ENCODE measurements at places on chromosomes 16 and 17.
A peak's percentile ranks its signal among the peaks of the same experiment; 100 is the strongest.

DNA sequence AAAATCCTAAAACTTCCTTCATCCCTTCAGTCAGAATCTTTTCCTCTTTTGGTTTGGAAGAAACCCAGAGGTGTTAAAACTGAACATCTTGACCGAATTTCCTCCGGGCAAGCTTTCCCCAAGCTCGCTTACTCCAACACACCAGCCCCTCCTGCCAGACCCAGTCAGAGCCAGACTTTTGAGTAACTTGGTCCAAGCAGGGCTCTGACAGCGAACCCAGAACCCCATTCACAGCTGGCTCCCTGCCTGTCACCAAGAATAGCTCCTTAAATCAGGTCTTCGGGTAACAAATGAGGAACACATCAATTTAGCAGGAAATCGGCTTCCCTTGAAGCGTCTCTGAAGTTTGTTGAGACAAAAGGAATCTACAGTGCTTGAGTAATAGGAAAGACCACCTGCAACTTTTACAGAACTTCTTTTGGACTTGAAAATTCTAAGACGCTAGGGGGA is 27.3 kb downstream of the GAS7 start:
- DNase-seq, result no peak

GRCh38 chr16:30346286-30346685 is 8.8 kb downstream of the CD2BP2 start:
- DNase-seq, result no peak

DNA sequence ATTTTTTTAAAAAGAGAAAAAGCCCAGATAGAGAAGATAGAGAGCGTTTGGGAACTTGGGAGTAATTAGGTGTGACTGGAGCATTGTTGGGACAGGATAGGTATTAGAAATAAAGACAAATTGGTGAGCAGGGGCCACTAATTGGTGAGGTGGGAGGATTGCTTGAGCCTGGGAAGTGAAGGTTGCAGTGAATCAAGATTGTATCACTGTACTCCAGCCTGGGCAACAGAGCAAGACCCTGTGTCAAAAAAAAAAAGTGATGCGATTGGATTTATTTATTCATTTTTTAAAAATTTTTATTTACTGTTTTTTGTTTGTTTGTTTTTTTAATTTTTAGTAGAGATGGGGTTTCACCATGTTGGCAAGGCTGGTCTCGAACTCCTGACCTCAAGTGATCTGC is 5.1 kb downstream of the CASC3 start:
- no peak for DNase-seq

DNA sequence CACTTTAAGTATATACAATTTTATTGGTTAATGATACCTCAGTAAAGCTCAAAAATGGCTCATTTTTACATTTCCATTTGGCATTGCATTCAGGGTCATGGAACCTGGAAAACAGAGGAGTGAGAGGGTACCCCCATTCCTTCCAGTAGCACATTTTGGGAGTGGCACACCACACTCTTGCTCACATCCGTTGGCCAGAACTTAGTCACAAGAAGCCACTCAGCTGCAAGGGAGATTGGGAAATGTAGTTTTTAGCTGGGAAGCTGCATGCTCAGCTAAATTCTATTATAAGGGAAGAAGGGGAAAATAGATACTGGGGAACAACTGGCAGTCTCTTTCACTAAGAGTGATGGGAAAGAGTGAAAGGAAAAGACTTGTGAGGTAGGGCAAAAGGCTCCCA is 102.5 kb upstream of the TMEM97 start:
- peak; percentile 13 for DNase-seq

DNA sequence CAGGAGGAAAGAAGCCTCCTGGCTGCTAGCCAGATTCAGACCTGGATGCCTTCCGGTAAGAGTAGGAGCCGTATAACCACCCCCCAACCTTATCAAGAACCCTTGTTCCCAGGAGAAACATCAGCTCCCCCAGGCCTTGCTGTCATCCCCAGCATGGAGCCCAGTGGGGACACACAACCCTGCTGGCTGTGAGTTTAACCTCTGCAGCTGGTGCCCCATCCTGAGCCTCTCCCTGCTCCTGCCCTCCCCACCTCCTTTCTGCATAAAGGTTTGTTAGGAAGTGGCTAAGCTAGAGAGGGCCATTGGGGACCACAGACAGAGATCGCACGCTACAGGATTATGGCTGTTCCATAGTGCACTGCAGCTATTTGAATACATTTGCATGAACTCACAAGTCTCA is 55.5 kb upstream of the RPL38 start:
- no peak for DNase-seq

- DNase-seq, result peak; percentile 45
These were observed 250.8 kb downstream of the STX8 start for GRCh38 chr17:9324864-9325263.

DNA sequence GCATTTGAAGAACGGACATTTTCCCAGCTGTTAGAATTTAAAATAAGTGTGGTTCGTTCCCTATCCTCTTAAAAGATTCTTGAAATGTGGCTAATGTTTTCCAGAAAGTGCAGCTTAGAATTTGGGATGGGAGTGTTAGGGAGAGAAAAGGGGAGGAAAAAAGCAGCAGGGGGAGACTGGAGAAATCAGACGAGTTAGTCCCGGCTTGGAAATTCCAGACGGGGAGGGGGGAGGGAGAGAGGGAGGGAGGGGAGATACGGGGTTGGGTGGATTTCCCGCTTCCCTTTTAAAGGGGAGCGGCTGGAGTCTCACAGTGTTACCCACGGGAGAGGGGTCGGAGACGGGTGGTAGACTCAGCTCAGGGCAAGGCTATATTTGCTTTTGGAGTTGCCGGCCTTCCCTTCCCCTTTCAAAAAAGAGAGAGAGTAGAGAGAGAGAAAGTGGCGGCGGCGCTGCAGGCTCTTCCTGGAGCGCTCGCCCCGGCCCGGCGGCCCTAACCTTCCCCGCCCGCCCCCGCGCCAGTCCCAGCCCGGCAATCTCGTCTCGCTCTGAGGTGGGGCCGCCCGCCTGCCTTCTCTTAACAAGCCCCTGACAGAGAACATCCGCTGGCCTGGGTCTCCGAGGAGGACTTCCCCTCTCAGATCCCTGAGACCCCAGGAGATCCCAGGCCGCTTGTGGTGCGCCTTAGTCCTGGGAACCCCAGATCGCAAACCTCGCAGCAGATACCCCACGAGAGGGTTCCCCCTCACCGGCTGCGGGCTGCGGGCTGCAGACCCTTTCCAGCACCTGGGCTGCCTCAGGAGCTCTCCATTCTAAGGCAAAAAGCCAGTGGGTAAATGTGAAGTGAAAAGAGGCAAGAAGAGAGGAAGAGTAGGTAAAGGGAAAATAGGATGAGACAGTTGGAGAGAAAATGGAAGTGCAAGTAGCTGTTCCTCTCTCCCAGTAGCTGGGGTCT is 6.6 kb downstream of the IGF2BP1 start:
- no peak for DNase-seq

DNA sequence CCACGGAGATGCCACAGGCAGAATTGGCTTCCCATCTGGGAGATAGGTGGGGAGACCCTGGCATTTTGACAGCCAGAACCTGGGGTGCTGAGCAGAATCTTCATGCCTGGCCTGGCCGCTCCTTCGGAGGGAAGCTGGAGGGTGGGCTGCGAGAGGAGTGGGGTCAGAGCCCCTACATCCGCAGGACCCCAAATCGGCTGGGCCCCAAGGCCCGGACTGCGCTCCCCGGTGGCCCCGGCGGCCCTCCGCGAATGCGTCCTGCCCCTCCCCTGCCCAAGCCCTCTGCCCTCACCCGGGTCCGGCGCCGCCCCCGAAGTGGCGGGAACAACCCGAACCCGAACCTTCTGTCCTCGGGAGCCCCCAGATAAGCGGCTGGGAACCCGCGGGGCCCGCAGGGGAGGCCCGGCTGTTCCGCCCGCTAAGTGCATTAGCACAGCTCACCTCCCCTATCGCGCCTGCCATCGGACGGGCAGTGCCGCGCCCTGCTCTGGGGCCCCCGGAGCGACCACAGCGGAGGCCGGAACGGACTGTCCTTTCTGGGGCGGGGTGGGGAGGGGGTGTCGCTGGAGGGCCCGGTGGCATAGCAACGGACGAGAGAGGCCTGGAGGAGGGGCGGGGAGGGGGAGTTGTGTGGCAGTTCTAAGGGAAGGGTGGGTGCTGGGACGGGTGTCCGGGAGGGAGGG is 850 bp upstream of the PNMT start:
- DNase-seq, result no peak

DNA sequence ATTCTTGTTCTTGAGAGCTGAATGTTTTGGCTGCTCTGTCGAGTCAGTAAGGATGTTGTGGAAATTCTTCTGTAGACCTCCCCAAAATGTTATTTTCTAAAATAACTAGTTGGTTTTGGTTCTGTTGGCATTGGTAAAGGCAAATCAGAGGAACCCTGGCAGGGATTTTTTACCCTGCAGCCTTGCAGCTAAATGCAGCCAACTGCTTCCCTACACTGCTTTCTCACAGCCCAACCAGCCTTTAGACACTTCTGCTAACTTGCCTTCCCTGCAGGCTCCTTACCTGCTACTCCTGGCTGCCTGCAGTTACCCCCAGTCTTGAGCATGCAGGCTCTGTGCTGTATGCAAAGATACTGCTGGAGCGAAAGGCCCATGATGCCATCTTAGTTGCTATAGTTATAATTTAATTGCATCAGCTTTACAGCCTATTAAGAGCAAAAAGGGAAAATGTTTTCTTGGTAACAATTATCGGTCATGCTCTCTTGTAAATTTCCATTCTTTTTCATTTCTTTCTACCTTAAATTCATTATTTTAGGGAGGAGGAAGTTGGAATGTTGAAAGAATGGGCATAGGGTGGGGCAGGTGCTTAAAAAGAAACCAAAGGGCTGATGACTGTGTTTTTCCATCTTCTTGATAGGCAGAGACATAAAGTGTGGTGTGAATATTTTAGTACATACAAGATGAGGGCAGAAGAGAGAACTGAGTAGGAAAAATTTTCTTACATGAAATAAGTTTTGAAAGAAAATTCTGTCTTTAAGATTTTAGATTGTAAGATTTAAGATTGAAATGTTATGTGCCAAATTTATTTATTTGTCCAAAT is 20.0 kb downstream of the NUP93 start:
- DNase-seq, result no peak

GRCh38 chr17:74373838-74374606 is 6.7 kb downstream of the GPR142 start:
- no peak for DNase-seq

GRCh38 chr17:35666070-35666469 is 65.4 kb upstream of the RASL10B start:
- DNase-seq, result peak; percentile 40

DNA sequence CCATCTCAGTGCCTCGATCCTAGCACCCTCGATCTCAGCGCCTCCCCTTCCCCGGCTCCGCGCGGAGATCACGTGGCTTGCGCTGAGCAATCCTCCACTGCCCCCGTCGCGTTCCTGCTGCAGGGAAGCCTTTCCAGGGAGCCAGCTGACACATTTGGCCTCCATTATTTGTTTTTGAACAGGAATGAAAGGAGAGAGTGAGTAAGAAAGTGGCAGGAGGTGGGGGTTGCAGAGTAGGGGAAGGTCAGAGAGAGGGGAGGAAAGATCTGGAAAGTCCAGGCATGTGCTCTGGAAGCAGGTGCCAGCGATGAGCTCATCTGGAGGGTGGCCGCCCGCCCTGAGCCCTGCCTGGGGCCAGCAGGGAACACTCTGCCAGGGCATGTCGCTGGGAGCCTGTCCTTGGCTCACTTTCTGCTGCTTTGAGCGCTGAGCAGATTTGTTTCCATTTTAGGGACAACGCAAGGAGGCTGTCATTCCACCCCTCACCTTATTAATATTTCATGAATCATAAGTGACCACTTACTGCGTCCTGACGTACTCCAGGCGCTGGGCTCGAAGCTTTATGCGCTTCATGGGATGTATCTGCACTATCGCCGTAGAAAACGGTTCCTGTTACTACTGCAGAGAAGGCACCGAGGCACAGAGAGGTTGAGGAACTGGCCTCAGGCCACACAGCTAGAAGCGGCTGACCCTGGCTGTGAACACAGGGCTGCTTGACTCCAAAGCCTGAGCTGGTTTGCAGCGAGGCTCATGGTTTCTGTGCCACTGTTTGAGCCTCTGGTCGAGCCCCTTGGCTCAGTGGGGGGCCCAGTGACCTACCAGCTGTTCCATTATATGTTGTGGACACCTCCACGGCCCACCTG is 283.1 kb downstream of the SEC14L1 start:
- DNase-seq, result peak; percentile 99

DNA sequence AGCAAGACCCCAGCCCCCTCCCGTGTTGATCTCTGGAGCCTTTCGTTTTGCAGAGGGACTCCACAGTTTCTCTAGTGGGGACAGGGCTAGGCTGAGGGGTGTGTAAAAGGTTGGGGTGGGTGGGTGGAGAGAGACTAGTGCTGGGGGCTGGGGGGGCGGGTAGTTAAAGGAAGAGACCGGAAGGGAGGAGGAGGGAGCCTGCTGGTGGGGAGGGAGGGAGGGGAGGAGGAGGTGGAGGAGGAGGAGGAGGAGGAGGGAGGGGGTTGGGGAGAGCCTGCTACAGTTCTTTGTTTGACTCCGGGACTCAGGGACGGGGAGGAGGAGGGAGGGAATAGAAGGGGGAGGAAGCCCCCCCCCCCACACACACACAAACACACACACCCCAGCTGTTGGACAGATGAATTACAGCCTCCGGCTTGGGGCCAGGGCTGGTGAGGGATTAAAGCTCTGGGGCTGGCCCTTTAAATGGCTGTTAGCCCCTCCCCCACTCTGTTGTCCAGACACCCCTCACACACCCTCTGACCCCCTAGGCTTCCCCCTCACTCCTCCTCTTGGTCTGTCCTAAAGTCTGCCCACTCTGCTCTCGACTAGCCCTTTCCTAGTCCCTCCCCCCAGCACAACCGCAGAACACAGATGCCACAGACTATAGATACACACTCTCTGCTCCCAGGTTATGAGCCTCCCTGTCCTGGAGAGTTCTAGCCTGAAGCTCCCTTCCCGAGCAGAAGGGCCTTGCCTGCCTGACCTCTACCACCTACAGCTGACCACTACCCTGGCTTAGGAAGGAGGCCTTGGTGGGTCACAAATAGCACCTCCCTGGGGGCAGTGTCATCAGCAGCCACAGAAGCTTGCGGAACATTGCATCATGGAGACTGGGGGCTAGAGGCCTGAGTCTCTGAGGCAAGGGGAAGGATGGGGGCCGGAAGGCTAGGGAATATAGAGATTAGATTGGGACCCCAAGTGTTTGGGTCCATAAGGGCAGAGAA is 4.4 kb downstream of the KDM6B start:
- peak; percentile 63 for DNase-seq

- peak; percentile 80 for DNase-seq
These were observed 2.7 kb downstream of the C1QTNF1 start for GRCh38 chr17:79026376-79027273.

- no peak for DNase-seq
These were observed 34.6 kb downstream of the ATP6V0A1 start for GRCh38 chr17:42493319-42493718.

DNA sequence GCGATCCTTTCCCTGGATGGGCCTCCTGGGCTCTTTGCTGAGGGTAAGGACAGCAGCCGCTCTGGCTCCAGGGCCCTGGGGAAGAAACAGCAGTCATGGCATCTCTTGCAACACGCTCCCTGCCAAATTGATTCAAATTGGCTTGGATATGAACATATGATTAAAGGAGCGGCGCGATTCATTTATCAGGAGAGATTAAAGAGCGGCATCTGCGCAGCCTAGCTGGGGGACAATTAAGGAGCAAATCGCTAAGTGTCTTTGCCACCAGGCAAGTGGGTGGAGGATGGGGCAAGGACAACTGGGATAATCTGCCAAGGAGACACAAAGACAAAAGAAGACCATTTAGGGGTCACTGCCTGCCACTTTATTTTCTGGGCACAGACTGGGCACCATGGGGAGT is 27.8 kb downstream of the PIPOX start:
- DNase-seq, result no peak
